ENCODE measurements at places on chromosomes 7 and 10. TPM values are rescaled to one million over a fixed set of nuclear protein-coding genes. Genes with fewer than 3 reads are reported as not detected.

Gene HKDC1
- not detected for total RNA-seq

Gene GJC3
- 0.87 TPM for total RNA-seq

Gene GRM3
- total RNA-seq: 1.7 TPM

Gene FBXL13
- 2.1 TPM for total RNA-seq

DNA sequence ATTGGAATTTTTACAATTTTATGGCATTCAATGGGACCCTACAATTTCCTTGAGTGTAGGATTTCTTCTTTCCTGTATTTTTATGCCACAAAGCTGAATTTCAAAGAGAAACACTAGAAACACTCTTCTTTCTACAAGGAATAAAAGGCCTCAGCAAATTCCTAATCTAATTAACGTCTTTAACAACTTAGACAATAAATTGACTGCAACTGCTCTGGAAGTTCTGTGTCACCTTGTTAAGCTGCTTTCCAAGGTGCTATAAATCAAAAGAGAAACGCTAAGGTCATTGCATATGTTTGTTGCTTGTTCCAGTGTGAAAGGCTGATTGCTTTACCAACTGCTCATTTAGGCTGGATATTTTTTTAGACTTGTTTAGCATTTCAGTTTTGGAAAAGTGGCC is 182.2 kb downstream of the POLR1F start:
- DNase-seq: no peak
- H3K4me3 ChIP-seq: no peak overlapping the region
- no peak overlapping the region for H3K27ac ChIP-seq
- H3K4me1 ChIP-seq: no peaks in the 10 kb centered on the region

DNA sequence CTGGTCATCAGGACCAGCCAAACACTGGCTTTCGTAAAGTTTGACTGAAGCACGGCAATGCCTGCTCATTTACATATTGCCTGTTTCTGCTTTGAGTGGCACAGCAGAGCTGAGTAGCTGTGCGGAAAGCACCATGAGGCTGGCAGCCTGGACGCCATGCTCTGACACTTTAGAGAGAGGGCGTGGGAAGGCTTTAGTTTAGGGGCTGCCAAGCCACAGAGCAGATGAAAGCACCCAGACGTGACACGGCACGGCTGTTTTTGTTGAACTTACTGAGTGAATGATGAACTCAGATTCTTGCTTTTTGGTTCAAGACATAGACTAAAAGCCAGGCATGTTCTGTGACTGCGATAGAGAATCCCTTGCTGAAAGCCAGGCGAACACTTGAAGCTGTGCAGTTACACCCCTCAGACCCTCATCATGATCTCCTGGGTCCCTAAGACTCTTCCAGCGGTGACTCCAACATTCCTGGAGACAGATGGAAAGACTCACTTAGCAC is 182.1 kb downstream of the ZMYND11 start:
- no peaks in the 10 kb centered on the region for H3K4me1 ChIP-seq
- H3K27ac ChIP-seq: no peak overlapping the region
- peaks cover 34% of the 10 kb centered on the region for H3K36me3 ChIP-seq
- no peak overlapping the region for H3K4me3 ChIP-seq

DNA sequence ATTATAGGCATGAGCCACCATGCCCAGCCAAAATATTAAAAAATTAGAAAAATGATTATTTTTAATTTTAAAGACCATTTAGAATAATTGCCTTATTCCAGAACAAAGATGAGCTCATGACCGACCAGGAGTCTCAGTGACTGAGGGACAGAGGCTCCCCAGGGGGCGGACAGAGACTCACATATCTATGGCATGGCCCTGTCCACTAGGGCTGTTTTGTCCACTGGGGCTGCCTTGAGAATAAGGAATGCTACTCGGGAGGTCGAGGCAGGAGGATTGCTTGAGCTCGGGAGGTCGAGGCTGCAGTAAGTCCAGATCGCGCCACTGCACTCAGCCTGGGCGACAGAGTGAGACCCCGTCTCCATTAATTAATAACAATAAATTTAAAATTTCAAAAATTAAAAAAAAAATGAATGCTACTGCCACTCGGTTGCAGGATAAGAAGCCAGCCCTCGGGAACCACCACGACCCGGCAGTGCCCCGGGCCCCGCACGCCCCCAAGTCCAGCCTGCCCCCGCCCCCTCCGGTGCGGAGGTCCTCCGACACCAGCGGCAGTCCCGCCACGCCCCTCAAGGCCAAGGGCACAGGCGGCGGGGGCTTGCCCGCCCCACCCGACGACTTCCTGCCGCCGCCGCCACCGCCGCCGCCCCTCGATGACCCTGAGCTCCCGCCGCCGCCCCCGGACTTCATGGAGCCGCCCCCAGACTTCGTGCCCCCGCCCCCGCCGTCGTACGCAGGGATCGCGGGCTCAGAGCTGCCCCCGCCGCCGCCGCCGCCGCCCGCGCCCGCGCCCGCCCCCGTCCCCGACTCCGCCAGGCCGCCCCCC is 128.6 kb downstream of the APBB1IP start:
- no peak overlapping the region for H3K27ac ChIP-seq
- H3K36me3 ChIP-seq: no peaks in the 10 kb centered on the region
- H3K4me3 ChIP-seq: peak overlapping the region; percentile 70
- peak; percentile 85 for DNase-seq
- H3K27me3 ChIP-seq: peaks cover 11% of the 10 kb centered on the region

GRCh38 chr7:5553298-5553877 is 129.8 kb upstream of the TNRC18 start:
- H3K27ac ChIP-seq: no peak overlapping the region
- no peak overlapping the region for H3K4me3 ChIP-seq
- H3K36me3 ChIP-seq: no peaks in the 10 kb centered on the region

Gene CYP3A5
- total RNA-seq: 0.14 TPM

Gene UCN3
- not detected for total RNA-seq

DNA sequence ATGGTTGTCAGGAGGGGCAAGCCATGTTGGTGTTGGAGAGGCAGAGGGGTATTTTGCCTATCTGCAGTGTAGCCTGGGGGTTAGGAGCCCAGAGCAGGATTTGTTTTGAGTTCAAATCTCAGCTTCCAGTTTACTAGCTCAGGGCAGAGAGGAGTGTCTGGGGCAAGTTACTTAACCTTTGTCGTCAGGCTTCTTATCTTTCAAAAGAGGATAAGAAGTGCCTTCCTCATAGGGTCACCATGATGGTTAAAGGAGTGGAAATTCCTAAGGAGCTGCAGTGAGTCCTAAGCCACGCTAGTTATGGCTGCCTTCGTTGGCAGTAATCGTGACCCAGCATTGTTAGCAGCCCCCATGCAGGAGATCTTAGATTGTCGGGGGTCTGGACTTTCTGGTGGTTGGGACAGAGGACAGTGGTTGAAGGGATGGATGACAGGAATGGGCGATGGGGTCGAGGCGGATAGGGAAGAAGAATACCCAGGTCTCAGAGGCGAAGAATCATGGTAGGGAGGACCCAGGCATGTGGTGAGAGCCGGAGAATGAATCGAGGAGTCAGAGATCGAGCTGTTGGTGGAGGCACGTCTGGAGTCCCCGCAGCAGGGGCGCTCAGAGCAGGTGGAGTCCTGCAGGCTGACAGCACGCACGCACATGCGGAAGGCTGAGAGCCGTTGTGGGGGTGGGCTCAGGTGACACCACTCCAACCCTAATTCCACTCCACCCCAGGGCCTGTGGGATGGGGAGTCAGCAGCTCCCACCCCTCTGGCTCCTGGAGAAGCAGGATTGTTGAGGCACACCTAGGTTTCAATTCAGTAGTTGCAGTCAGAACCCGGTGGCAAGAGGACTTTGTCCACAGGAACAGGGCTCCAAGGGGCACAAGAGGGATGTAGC is 11.6 kb downstream of the ADCK2 start:
- H3K36me3 ChIP-seq: peaks cover 17% of the 10 kb centered on the region
- H3K4me1 ChIP-seq: peaks cover 6% of the 10 kb centered on the region
- H3K4me3 ChIP-seq: no peak overlapping the region
- no peaks in the 10 kb centered on the region for H3K27me3 ChIP-seq
- H3K27ac ChIP-seq: peak overlapping the region; percentile 27

GRCh38 chr10:70164163-70164562 is 6.2 kb downstream of the SAR1A start:
- H3K27me3 ChIP-seq: no peaks in the 10 kb centered on the region
- no peak for DNase-seq
- H3K36me3 ChIP-seq: peaks cover 55% of the 10 kb centered on the region
- no peak overlapping the region for H3K27ac ChIP-seq

- no peak for DNase-seq
- no peak overlapping the region for H3K27ac ChIP-seq
- H3K4me3 ChIP-seq: no peak overlapping the region
Observed at GRCh38 chr10:48221814-48222213, 52.7 kb downstream of the FRMPD2 start.

DNA sequence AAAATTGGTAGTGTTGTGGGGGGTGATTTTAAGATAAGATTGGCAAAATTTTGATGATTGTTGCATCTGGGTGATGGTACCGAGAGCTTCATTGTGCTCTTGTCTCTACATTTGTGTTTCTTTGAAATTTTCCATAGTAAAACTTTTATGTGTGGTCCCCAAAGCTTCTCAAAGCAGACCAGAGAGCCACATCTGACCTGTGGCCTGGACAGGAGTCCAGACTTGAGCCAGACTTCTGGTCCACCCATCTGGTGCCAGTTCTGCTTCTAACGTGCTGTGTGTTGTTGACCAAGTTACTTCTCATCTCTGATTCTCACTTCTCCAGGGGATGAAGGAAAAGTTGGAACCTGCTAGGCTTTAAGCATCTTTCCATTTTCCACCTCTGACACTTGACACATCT is 120.1 kb downstream of the C10orf105 start:
- H3K4me3 ChIP-seq: no peak overlapping the region
- H3K27me3 ChIP-seq: no peaks in the 10 kb centered on the region
- H3K27ac ChIP-seq: no peak overlapping the region
- no peak for DNase-seq
- H3K36me3 ChIP-seq: no peaks in the 10 kb centered on the region

GRCh38 chr7:148325208-148325607 is 265.4 kb upstream of the C7orf33 start:
- no peaks in the 10 kb centered on the region for H3K27me3 ChIP-seq
- no peak overlapping the region for H3K4me3 ChIP-seq
- no peak for DNase-seq
- no peaks in the 10 kb centered on the region for H3K36me3 ChIP-seq
- peaks cover 2% of the 10 kb centered on the region for H3K4me1 ChIP-seq

Gene FXYD4
- total RNA-seq: not detected

- no peaks in the 10 kb centered on the region for H3K27me3 ChIP-seq
- H3K36me3 ChIP-seq: no peaks in the 10 kb centered on the region
- H3K4me3 ChIP-seq: no peak overlapping the region
- DNase-seq: no peak
Observed at GRCh38 chr7:68573271-68574005, 1024.8 kb upstream of the AUTS2 start.

GRCh38 chr7:76397409-76398183 is 11.9 kb downstream of the SSC4D start:
- no peak overlapping the region for H3K4me3 ChIP-seq
- no peaks in the 10 kb centered on the region for H3K27me3 ChIP-seq
- DNase-seq: peak; percentile 93
- no peaks in the 10 kb centered on the region for H3K36me3 ChIP-seq

Gene CNPY1
- not detected for total RNA-seq

DNA sequence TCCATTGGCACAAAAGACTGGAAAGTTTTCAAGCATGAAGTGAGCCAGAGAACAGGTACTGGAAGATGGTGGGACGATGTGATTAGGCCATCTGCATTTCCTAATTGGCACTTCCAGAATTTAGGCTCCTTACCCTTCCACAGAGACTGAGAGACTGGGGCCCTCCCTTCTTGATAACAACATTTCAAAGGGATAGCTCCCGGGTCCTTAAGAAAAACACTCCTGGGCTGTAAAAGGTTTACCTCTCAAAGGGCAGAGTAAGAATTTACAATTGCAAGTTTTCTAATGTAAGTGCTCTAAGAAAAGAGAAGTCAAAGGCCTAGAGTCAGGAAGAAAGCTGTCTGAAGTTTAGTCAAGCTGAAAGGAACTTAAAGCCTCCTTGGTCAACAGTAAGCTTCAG is 559.5 kb upstream of the C7orf33 start:
- no peak overlapping the region for H3K27ac ChIP-seq
- no peaks in the 10 kb centered on the region for H3K27me3 ChIP-seq
- DNase-seq: no peak
- H3K36me3 ChIP-seq: no peaks in the 10 kb centered on the region

DNA sequence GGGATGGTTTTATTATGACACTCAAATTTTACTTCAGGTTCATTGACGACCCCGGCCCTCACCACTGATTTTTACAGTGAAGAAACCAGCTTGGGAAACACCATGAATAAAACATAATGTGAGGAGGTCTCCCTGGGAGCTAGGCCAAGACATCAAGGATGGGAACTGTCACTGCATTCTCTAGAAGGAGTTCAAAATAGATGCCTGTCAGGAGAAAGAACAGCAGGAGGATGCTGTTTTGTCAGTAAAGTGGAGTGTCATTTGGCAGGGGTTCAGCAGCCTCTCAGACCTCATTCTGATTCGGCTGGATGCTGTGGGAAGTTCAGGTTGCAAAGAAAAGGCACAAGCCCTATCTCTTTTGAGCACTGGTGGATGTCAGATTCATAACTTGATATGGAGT is 360.3 kb upstream of the C7orf33 start:
- H3K4me3 ChIP-seq: no peak overlapping the region
- no peaks in the 10 kb centered on the region for H3K4me1 ChIP-seq
- no peak for DNase-seq

- H3K27ac ChIP-seq: no peak overlapping the region
- no peak overlapping the region for H3K4me3 ChIP-seq
- DNase-seq: peak; percentile 46
- peaks cover 4% of the 10 kb centered on the region for H3K4me1 ChIP-seq
- no peaks in the 10 kb centered on the region for H3K36me3 ChIP-seq
- peaks cover 68% of the 10 kb centered on the region for H3K27me3 ChIP-seq
Observed at GRCh38 chr7:45573204-45573603, 964 bp upstream of the ADCY1 start.

DNA sequence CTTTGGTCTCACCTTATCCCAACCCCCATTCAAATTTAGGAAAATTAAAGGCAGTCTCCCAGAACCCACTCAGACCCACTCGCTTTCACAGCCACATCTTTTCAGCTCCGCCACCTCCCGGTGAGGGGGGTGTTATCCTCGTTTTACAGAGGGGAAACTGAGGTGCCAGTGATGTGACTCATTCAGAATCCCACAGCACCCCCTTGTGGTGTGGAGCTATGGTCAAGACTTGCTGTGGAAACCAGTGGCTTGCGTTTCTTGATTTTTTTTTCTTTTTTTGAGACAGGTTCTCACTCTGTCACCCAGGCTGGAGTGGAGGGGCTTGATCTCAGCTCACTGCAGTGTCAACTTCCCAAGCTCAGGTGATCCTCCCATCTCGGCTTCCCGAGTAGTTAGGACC is 27.6 kb downstream of the SLC35G1 start:
- H3K27me3 ChIP-seq: no peaks in the 10 kb centered on the region
- H3K4me1 ChIP-seq: peaks cover 5% of the 10 kb centered on the region
- H3K4me3 ChIP-seq: no peak overlapping the region
- no peaks in the 10 kb centered on the region for H3K36me3 ChIP-seq

Gene CUEDC2
- 51.7 TPM for total RNA-seq

All from endodermal cell (in vitro differentiated cells).